Cardiac ventricle fibroblast (primary cell): ENCODE measurements at places on chromosomes 12 and 14. TPM values are rescaled to one million over a fixed set of nuclear protein-coding genes. Genes with fewer than 3 reads are reported as not detected.

Gene RD3L
- not detected in 2 replicates for total RNA-seq

Gene TMTC2
- total RNA-seq: 10.3 and 14.1 TPM in 2 replicates

Gene HAL
- total RNA-seq: 0.05 TPM in 1 of 2 replicates, not detected in the other

Gene POTEG
- total RNA-seq: not detected in 2 replicates

Gene DNAH10
- total RNA-seq: 0.19 and 0.24 TPM in 2 replicates

Gene NXPH4
- total RNA-seq: 17.6 and 21.4 TPM in 2 replicates

Gene ADAM21
- total RNA-seq: 0.34 and 0.81 TPM in 2 replicates

Gene MMP19
- total RNA-seq: 36.8 and 37.2 TPM in 2 replicates

Gene MYF6
- not detected in 2 replicates for total RNA-seq

Gene HOTAIR
- not detected in 2 replicates for total RNA-seq

Gene INHBC
- not detected in 2 replicates for total RNA-seq
